Type B pancreatic cell (in vitro differentiated cells): ENCODE measurements at places on chromosomes 16 and 17. TPM values are rescaled to one million over a fixed set of nuclear protein-coding genes. Genes with fewer than 3 reads are reported as not detected.

DNA sequence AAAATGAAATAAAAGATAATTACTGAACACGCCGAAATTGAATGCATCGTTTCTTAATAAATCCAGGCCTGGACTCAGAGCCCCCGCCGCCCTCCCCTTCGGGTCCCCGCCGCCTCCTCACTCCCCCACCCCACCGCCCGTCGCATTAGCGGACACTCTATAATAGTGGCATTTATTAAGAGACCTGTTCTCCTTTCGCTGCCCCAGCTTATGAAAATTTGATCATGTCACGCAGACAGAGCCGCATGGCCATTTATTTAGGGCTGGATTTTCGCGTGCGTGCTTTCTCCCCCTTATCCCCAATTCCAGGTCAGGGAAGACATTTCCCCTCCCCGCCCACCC lies 6.3 kb upstream of the HOXB2 start:
- no peak for DNase-seq

ATP6V0D1 gene
- total RNA-seq, result 73.5 and 94.4 TPM in 2 replicates

DNA sequence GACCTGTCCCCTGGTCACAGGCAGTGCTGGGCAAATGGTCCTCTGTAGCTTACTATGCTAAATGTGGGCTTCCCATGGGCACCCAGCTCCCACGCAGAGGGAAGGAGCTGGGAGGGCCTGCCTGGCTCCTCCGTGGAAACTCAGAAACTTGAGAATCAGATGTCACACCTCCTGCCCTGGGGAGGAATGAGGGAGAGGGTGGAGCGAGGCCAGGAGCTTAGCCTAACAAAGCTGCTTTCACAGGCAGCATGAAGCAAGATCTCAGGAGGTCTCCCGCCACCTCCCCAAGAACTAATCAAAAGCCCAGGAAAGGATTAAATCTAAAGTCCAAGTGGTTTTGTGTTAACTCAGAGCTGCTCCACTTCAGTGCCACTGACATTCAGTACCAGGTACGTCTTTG lies 33.6 kb upstream of the XYLT2 start:
- DNase-seq, result no peak

DNA sequence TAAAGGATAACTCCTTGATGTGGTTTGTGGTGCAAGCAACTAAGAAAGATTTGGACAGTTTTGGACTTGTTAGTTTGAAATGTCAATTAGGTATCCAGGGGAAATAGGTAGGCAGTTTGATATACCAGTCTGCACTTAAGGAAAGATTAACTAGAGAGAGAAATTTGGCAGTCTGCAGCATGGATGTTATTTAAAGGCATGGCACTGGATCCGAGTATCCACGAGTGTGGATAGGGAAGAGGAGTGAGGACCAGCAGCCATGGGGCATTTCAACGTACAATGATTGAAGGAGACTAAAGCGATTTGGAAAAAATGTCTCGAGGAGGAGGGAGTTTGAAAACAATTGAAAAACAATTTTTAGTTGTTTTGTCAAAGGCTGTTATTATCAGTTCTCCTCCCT lies 117.4 kb downstream of the NLK start:
- no peak for DNase-seq

ABCA6 gene
- 0.36 and 0.48 TPM in 2 replicates for total RNA-seq

- no peak for DNase-seq
Observed at GRCh38 chr16:70467113-70467512, 12.7 kb downstream of the FCSK start.

DNA sequence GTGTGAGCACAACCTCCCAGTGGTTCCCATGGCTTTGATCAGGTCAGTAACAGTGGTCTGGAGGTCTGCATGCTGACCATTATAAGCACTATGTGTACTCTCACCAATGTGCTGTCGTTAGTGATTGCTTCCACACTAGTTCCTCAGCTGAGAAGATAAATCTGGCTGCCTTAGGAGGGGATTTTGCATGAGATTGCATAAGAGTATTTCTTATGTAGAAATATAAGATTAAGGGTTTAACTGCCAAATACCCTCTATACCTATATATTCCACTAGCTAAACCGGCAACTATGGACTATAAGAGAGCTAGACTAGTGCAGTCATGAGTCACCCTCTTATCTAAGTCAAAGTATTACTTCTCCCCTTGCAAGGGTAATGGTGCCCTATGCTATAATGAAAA lies 580.2 kb downstream of the CDH11 start:
- no peak for DNase-seq

ZFP1 gene
- 10.0 and 19.8 TPM in 2 replicates for total RNA-seq

- no peak for DNase-seq
Observed at GRCh38 chr16:68948230-68948910, 105.0 kb downstream of the TANGO6 start.

GRCh38 chr16:64278196-64278595 lies 843.7 kb downstream of the CDH11 start:
- no peak for DNase-seq

METTL26 gene
- 74.4 and 77.0 TPM in 2 replicates for total RNA-seq

KRTAP4-4 gene
- not detected in 2 replicates for total RNA-seq

DNA sequence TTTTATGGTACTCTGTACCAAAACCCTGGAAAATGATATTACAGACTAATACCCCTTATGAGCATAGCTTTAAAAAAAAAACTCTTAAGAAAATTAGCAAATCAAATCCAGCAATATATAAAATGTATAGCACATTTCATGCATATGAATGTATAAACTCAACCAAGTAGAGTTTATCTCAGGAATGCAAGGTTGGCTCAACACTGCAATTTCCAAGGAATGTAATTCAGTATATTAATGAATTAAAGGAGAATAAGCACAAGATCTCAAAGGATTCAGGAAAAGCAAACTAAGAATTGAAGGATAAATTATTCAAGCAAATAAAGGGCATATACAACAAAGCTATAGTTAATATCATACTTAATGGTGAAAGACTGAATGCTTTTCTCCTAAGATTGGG lies 61.9 kb upstream of the RPL38 start:
- no peak for DNase-seq

KRTAP4-6 gene
- not detected in 2 replicates for total RNA-seq

DNA sequence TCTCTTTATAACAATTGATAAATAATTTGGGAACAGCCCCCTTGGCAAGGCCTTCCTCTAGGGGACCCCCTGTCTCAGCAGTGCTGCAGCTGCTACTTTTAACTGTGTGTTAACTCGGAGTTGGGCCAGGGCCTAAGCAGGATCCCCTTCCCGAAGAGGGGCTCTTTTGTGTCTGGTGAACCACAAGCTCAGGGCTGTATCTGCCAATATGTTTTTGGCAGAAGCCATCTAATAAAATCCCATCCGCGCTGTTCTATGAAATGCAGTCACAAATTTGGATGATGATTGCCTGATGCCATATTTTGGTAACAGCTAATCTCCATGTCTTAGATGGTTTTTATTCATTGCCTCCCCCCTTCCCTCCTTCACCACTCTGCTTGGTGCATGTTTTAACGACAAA lies 267.7 kb downstream of the FTO start:
- DNase-seq, result no peak

CLDN9 gene
- 0.99 and 3.4 TPM in 2 replicates for total RNA-seq

DNA sequence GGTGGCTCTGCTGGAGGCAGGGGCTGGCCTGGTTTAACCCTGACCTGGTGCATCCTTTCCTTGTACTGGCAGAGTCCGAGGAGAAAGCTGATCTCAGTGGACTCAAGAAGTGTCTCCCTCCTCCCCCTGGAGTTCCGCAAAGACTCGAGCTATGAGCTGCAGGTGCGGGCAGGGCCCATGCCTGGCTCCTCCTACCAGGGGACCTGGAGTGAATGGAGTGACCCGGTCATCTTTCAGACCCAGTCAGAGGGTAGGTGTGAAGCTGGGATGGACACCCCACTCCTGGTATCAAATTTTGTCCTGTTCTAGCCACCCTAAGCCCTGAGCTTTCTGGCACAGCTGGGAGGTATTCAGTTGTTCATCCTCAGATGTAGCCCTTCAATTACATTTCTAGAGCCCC lies 42.5 kb downstream of the IL21R start:
- DNase-seq, result no peak

DNA sequence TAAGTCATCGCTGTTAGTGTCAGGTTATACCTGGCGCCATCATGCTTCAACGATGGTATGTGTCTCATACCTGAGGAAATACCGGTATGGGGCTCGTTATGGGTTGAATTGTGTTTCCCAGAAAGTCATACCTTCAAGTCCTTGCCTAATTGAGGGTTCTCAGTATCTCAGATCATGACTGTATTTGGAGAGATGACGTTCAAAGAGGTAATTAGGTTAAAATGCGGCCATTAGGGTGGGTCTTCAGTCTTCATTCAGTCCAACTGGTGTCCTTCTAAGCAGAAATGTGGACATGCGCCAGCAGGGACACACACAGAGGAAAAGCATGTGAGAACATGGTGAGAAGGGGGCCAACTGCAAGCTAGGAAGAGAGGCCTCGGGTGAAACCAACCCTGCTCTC lies 37.5 kb upstream of the XYLT1 start:
- no peak for DNase-seq

DNA sequence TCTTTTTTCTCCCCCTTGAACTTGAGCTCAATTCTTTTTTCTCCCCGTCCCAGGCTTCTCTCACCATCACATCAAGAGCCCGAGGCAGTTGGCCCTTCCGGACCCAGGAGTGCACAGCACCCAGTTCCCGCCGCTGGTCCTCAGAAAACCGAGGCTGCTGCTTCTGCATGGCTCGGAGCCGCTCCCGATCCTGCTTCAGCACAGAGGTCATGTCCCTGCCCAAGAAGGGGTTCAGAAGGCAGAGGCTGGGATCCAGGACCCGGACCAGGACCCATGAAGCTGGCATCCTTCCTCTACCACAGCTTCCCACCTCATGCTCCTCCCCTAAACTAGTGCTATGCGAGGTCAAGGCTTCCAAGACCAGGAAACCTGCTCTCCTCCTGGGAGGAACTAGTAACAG lies 10.5 kb downstream of the PER1 start:
- no peak for DNase-seq

- no peak for DNase-seq
Observed at GRCh38 chr16:4754865-4755264, 12.1 kb downstream of the ZNF500 start.

DNA sequence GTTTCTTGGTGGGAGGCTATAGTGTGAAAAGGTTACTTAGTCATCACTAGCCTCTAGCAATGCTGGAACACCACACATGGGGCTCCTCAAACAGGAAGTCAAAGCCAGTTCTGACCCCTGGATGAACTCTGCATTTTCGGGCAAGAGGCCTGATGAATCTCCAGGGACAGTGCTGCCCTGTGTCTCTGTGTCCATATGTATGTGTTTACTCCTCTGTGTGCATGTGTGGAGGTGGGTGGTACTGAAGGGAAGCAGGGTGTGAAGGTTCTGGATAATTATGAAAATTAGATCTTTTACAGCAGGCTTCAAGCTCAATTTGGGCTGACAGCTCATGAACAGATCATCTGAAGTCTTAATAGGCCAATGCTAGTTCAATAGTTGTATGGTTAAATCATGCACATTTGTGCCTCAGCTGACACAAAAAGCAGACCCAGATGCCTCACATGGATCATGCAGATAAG lies 133.6 kb downstream of the SNX11 start:
- no peak for DNase-seq

DNA sequence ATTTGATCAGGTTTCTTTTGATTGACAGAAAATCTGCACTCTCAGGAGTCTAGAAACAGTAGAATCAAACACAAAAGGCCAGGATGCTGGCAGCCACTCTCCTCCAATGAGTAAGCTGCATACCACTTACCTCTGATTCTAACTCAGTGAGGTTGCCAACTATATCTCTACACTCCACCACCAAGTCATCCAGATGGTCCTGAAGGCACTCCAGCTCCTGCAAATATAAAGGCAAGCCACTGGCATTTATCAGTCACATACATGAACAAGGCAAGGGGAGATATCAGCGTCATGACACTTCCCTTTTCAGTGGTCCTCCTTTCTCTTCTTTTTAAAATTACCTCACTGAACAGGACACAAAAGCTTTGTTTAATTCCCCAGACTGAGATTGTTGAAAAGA lies 53.1 kb upstream of the CLEC18B start:
- DNase-seq, result no peak

DNA sequence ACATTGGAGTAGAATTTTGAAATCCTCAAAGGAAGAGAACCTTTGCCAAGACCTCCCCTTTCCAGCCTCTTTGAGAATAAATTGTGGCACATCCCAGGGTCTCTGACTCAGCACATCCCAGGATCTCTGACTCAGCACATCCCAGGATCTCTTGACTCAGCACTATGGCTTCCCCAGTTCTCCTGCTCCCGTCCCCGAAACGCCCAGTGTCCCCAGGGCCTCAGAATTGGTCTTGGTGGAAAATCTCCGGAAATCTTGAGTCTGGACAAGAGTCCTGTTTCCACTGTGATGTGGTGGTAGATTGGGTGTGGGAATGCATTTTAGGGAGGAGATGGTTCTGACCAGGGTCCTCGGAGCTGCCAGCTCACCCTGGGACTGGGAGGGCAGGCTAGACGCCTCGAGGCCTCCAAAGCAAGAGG lies 19.2 kb downstream of the PLXDC1 start:
- no peak for DNase-seq

- no peak for DNase-seq
Observed at GRCh38 chr17:8384801-8385378, 1.9 kb upstream of the RPL26 start.

- no peak for DNase-seq
Observed at GRCh38 chr17:42016411-42016831, 818 bp downstream of the DNAJC7 start.

RNF43 gene
- 14.0 and 21.8 TPM in 2 replicates for total RNA-seq

- DNase-seq, result peak; percentile 71
Observed at GRCh38 chr17:68197091-68197996, 50.5 kb upstream of the AMZ2 start.

DNA sequence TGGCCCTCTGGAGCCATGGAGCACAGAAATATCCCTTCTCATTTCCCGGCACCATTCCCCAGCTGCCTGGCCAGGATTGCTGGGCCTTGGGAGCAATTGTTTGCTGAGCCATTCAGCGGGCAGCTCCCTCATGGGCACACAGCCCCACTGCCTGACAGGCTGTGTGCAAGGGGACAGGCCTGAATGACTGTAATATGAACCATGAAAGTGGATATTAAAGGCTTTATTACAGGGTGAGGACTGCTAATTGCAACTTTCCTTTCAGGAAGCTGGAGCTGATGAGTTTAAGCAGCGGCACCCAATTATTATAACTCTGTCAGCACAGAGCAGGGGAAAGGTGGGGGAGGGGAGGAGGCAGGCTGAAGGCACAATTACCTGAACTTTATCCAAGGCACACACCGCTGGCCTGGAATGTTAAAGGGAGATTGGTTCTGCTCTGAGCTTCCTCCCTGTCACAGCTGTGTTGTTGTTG lies 159.8 kb upstream of the SDK2 start:
- DNase-seq, result no peak

- no peak for DNase-seq
Observed at GRCh38 chr17:6994666-6995256, 1.1 kb upstream of the ALOX12 start.

DNA sequence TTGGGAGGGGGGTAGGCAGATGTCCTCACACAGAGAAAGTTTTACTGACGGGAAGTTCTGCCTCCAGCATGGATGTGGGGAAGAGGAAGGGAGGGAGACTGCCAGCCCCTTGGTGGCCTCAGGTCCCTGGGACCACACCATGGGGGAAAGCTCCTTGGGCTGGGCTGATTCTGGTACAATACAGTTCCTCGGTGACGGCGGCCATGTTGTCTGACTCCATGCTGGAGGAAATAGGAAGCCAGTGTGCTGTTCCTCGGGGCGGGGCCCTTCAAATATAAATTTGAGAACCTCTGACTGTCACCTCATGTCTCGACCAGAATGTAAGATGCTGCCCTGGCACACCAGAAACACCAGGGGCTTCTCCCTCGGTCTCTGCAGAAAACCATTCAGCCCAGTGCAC lies 66.8 kb downstream of the CNGB1 start:
- DNase-seq, result no peak

CDR2L gene
- total RNA-seq, result 34.9 and 96.2 TPM in 2 replicates

GRCh38 chr17:6041246-6041645 lies 28.9 kb upstream of the WSCD1 start:
- DNase-seq, result no peak
